GM10248 (cell line): ENCODE measurements at places on chromosomes 6 and 20.

DNA sequence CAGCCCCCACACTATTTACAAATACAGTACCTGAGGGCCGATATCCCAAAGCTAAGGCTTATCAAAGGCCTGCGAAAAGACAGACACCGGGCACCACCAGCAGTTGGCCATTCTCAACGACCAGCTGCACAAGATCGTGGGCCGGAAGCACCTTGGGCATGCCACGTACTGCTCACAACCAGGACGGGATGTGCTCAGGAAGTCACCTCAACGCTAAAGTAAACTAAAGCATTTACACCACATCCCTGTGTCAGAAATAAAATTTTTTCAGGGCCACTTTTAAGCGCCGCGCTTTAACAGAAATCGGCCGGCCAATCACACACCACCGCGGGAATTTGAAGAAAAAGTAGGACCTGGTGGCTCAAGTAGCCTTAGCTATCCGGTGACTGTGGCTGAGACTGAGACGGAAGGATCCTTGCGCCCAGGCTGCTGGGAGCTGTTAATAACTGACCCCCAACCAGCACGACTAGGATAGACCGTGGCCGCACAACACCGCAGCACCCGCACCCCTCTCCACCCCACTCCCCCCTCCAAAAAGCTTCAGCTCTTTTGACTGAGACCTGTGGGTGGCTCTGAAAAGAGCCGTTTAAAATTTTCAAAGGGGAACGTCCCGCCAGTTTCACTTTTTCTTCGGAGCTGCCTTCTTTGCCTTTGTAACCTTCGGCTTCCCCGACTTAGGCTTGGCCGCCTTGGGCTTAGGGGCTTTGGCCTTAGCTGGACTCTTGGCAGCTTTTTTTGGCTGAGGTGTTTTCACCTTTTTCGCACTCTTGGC is 131.2 kb upstream of the BTN3A2 start:
- DNase-seq: peak; percentile 60

GRCh38 chr20:41299899-41300298 is 17.6 kb downstream of the ZHX3 start:
- DNase-seq: no peak

GRCh38 chr6:47075168-47075567 is 33.0 kb upstream of the ADGRF1 start:
- DNase-seq: no peak

- no peak for DNase-seq
Measured at GRCh38 chr6:158852312-158853071, 33.3 kb upstream of the EZR start.

DNA sequence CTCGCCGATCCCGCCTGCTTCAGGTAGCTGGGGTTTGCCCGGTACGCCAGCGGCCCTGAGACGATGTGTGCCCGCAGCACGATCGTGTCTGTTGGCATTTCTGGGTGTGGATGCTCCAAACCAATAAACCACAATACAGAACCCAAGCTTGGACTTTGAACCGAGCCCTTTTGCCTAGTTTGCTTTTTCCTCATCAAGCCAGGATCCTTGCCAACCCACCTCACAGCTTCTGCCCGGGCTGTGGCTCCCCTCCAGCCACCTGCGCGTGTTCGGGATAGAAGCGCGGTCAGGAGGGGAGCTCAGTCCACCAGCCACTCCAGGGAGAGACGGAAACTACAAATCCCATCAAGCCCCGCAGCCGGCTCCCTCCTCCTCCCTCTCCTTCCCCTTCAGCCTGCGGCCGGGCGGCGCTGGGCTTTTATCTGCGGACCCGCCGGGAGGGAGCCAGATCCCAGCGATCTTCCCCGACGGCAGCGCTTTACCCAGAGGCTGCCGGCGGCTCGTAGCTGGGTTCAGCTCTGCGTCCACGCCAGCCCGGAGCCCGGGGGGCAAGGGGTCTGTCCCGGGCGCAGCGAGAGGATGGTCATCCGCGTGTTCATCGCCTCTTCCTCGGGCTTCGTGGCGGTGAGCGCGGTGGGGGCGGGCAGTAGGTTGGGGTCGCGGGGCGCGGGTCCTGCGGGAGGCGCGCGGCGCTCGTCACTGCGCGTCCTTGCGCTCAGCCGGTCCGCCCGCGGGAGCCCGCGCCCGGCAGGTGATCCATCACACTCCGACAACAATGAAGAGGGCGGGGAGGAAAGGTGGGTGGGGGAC is at the start of gene SH3BGRL2:
SH3BGRL2 (plus strand) TSS at position 447 of the 810 bp plus-strand sequence; CDS start at position 580, 133 bp downstream.
- peak; percentile 69 for DNase-seq

GRCh38 chr6:146258206-146258605 is 229.3 kb downstream of the GRM1 start:
- DNase-seq: no peak
